Neuronal stem cell (in vitro differentiated cells): ENCODE measurements at places on chromosomes 7 and 10.

DNA sequence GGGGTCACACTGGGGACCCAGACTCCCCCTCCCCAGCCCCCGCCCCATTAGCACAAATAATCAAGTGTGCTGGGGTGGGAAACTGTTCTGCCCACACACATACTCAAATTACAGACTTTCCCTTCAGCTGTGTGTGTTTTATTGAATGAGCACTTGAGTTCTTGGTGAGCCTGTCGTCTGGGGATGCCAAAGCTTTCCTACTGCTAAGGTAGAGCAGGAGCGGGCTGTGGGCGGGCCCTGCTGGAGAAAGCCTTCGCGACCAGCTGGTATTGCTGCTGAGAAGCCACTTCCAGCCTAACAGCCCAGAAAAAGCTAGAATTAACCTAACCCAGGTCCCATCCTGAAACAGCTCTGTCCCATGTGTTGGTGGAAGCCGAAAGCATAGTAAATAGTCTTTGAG is 87.0 kb upstream of the KMT2E start:
- no peak for DNase-seq

DNA sequence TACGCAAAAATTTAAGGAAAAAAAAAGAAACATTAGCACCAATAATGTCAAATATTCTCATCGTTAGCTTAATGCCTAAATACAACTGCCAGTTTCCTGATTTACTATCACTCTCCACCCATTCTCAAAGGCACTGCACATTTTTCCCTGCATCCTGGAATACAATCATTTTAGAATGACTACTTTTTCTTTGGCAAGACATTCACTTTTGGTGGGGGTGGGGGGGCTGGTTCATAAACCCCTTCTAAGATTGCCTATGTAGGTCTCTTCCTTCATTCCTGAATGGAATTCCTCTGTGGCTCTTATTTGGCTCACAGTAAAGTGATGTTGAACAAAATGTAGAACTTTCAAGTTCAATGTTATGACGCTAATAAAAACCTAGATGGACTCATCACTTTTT is 74.3 kb downstream of the RNLS start:
- DNase-seq = no peak

GRCh38 chr7:137519181-137519691 is 175.7 kb upstream of the PTN start:
- no peak for DNase-seq

GRCh38 chr7:16587790-16588189 is 57.8 kb downstream of the ANKMY2 start:
- DNase-seq = no peak

GRCh38 chr10:100184840-100185239 is 989 bp downstream of the ERLIN1 start:
- no peak for DNase-seq

DNA sequence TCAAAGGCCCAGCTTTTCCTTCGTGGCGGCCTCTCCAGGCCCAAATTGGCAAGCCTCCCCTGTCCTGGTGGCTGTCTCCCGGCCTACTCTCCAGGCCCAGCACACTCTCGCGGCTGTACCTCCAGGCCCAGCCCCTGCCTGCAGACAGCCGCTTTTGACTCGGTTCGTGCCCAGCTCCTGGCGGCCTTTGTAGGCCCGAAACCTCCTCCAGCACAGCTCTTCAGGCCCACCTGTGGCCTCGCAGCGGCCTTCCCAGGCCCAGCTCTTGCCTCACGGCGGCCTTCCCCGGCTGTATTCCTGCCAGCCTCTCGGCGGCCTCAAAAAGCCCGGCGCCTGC is 18.2 kb upstream of the TMEM248 start:
- no peak for DNase-seq

- peak; percentile 41 for DNase-seq
Observed at GRCh38 chr7:33459340-33459751, 330.0 kb downstream of the BBS9 start.

- no peak for DNase-seq
Observed at GRCh38 chr7:117009705-117010361, 56.5 kb downstream of the ST7 start.

DNA sequence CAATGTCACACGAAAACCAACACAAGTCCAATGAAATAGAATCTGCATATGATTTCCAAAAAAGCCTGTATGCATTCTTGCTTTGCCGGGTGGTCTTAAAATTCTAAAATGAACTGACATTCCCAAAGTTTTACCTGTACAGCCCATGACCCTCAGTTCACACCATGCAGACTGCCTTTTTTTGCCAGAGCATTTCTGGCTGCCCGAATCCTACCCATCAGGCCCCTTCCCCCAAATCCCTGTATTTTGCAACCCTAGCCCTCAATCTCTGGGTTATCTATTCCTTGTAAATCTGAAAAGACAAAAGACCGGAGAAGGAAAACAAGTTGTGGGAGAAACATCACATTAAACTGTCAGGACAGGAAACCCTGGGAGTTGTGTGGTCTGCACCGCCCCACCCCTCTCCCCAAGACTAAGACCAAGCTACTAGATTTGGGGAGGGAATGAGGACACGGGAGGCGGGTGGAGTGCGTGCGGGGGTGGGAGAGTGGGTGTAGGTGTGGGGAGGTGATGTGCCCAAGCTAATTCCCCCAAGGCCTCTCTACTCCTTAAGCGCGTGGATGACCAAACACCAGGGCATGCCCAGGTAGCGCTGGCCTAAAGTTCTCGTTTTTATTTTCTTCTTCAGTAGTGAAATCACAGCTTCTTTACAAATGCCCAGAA is 1.4 kb downstream of the JCAD start:
- no peak for DNase-seq

DNA sequence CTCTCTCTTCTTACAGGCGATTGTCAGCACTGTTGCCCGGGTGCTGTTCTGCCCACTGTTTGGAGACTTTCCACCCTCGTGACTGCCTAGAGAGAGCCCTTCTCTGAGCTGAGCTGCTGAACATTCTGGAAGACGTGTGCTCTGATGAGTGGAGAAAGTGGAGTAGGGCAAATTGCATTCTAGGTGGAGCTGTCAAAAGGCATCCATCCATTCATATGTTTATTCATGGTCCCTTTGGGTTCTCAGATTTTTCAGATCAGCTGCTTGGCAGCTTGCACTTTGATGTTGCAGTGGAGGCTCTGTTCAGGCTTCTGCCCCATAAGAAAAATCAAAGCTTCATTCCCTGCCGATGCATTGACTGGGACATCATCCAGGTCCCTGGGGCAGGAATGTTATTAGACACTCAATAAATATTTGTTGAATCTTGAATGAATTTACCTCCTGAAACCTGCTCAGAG is 120.7 kb upstream of the EEPD1 start:
- no peak for DNase-seq

- no peak for DNase-seq
Observed at GRCh38 chr7:45662018-45662417, 87.8 kb downstream of the ADCY1 start.

DNA sequence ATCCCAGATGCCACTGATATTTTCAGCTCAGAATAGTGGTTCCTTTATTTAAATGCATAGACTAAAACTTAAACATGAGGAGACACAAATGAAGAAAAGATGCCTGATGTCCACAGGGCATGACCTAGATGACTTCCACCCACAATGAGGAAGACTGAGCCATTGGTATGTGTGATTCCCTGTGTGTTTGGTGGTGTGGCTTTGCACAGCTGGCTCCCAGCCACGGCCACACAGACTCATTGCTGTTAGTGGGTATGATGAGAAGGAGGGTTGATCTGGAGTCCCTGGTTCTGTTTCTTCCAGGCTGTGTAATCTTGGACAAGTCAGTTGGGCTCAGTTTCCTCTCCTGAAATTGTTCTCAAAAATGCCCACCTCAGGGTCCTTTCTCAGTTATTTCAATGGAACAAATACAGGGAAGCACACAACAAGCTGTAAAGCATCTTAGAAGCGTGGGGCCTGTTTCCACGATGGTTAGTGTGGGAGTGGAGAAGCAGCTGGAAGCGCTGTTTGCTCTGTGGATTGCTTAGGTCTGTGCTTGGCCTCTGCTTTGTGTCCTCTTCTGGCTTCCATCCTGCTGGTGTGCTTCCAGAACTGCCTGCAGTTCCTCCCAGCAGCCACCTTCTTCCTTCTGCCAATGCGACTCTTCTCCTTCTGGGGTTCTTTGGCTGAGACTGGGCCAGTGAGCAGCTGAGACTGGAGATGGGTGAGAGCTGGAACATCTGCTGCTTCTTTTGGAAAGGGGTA is 303.7 kb downstream of the BMPER start:
- DNase-seq = no peak

DNA sequence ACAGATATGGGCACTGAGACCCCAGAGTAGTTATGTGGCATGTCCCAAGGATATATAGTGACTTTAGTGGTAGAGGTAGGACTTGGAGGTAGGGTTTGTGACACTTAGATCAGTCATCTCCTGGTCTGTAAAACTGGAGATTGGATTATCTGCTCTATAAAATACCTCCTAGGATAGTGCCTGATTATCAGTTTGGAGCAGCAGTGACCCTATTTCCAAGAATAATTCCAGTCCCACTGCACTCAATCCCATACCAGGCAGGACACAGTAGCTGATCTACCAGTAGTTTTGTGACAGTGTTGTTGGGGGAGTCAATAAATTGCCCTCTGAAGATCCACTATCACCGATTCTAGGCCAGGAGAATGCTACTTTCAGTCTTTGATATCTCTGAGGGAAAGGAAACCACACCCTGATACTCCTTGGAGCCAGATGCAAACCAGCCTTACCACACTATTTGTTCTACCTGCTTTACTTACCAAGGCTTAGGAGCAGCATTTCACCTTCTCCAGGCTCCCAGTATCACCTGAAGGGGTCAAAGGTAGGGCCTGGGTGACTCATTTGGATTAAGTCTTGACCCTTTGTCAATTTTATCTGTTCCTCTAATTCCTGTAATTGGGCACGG is 30.6 kb downstream of the KMT2E start:
- no peak for DNase-seq
